COR-L47 (cell line): ENCODE measurements at places on chromosomes 16 and 17.

- no peak for DNase-seq
These were observed 34.8 kb downstream of the ADGRG5 start for GRCh38 chr16:57577214-57577613.

DNA sequence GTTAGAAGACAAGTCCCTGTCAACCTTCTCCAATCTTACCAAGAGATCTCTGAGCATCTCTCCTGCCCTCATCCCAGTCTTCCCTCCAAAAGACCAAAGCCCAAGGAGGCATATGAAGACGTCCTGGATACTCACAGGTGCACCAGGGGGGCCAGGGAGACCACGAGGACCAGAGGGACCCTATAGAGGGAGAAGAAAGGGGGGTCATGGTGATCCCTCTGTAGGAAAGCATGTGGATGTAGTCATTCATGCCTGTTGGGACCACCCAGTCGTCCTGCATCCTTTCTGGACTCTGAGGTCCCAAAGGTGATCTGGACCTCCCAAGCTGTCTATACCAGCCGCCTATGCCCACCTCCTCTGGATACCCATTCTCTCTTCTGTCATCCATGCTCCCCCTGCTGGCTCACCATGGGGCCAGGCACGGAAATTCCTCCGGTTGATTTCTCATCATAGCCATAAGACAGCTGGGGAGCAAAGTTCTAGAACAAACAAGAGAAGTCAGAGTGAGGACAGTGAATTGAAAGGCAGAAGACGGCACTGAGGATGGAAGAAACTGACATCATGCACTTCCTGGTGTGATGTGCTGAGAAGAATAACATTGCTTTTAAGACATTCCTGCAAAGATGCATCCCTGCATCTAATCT, 3.3 kb downstream of the COL1A1 start:
- peak; percentile 22 for DNase-seq

DNA sequence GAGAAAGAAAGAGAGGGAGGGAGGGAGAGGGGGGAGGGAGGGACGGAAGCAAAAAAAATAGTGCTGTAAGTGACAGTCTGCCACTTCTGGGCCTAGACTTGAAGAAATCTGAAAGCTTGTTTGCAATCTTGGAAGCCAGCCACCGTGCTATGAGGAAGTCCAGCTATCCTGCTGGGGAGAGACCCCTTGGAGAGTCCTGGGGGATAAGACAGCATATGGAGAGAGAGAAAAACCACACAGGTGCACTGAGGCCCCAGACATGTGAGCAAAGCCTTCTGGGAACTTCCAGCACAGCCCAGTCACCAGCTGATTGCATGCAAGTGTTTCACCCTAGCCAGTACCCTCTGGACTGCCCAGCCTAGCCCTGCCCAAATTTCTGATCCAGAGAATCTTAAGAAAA, 12.6 kb upstream of the ALOX12B start:
- DNase-seq, result no peak

- DNase-seq, result no peak
These were observed 446.3 kb downstream of the SLC39A11 start for GRCh38 chr17:72646176-72646575.

GRCh38 chr16:89242795-89243200, 25.3 kb downstream of the ZNF778 start:
- DNase-seq, result no peak

- no peak for DNase-seq
These were observed 3.0 kb downstream of the NGFR start for GRCh38 chr17:49498029-49498615.

- DNase-seq, result no peak
These were observed 132.2 kb upstream of the NACA2 start for GRCh38 chr17:61723183-61723582.

DNA sequence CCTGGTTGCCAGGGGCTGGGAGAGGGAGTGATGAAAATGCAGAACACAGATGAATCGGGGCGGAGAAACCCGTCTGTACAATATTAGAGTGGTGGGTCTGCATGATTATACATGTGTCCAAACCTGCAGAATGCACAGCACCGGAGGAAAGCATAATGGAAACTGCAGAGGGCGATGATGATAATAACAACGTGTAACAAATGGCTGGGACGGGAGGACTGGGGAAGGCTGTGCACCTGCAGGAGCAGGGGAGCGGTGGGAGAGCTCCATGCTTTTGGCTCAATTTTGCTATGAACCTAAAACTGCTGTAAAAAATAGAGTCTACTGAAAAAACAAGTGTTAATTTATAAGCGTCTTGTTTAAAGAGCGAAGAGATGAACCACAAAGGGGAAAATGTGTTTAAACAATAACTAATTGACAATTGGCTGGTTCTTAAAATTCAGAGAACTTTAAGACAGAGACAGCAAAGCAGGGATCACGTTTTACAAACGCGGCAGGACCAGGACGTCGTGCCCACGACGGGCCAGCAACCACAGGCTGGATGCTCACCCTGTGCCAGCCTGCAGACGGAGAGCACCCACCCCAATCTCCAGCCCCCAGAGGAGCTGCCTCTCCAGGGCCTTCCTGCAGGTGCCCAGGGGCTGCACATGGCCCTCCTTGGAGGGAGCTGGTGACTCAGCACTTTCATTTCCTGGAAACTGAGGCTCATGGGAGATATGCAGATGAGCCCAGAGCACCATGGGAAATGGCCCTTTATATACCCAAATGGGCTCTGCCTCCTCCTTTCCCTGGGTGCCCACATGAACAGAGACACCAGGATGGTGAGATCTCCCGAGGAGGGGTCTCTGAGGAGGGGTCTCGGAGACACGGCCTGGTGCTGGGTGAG, at the start of gene TEX19:
TSS of gene TEX19 (plus strand) at position 783 of the 886 bp plus-strand sequence. CDS start 2,904 bp downstream, outside the sequence.
- DNase-seq, result peak; percentile 65

- peak; percentile 51 for DNase-seq
These were observed 1.8 kb upstream of the RBFOX3 start for GRCh38 chr17:79612468-79613194.

DNA sequence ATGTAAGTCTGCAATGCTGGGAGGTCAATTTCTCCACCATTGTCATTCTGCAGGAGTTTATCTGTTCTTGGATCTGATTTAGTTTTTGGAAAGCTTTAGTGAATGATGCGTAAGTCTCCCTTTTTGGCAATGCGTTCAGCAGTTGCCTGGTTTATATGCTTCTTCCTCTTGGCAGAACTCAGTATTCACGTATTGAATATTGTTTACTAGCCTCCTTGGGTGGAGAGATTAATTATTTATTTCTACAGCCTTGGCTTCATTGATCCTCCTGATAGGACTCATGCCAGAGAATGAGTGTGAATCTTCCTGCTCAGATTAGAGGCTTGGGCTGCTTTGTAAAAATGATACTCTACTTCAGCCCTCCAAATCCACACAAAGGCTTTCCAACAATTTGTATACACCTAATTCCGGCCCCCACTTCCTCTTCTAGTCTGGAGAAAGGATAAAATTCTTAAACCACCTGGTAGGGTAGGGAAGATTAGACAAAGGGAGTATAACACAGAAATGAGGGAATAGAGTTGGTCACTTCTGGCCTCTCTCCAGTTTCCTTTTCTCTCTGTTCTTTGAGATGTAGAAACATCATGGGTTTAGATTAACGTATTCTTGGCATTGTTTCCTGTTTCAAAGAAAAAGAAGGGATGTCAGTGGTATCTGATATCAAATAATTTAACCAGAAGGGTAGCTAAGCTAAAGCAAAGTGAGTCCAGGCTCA, 929.8 kb downstream of the KCNJ2 start:
- no peak for DNase-seq

- DNase-seq, result no peak
These were observed 127.5 kb downstream of the MRTFB start for GRCh38 chr16:14198572-14198971.

DNA sequence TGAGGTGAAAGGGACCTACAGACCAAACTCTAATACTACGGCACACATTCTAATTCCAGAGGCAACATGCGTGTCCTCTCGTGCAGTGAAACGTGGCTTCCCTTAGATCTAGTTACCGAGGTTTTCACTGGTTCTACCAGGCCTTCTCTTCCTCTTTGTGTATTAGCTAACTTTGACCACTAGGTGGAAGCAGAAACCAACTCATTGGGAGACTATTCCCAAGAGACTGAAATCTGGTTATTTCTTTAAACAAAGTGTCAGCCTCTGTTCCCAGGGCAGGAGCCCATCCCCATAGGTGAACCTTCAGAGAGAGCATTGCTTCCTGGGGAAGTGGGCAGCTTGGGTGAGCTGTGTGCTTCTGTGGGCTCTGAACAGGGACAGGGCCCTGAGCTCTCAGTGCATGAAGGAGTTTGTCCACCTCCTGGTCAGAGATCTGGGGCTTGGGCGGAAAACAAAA, 19.7 kb upstream of the RCVRN start:
- DNase-seq, result peak; percentile 8

DNA sequence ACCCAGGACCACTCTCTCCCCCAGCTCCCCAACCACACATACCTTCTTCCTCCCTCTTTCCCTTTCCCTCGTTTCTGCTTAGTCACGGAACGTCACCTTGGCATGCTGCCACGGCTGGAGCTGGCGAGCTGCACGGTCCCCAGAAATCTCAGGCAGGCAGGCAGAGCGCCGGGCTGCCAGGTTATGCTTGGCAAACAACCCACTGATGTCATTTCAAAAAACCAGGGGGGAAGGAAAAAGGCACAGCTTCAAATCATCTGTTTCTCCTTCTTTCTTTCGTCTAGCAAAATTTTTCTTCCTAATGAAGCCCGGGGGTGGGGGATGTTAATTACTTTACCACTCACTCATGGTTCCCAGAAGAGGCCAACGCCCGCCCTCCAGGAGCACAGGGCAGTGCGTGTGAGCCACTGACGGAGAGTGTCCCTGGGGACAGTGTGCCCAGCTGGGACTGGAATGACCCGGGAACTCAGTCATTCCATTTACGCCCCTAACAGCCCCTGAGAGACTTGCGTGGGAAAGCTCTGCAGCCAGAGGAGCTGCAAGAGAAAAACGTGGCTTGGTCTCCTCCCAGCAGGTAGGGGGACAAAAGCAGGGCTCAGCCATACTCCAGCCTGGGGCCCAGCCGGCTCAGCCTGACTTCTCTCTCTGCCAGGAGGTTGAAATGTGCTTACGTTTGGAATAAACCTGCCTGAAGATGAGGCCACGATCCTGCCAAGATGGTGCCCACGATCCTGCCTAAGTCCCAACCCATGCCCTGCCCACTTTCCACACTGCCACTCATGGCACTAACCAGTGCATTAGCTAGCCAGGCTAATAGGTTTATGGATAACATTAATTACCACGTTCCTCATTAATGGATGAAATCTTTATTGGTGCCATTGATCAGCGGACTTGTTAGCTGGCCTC, 198.9 kb downstream of the ZFHX3 start:
- peak; percentile 83 for DNase-seq

DNA sequence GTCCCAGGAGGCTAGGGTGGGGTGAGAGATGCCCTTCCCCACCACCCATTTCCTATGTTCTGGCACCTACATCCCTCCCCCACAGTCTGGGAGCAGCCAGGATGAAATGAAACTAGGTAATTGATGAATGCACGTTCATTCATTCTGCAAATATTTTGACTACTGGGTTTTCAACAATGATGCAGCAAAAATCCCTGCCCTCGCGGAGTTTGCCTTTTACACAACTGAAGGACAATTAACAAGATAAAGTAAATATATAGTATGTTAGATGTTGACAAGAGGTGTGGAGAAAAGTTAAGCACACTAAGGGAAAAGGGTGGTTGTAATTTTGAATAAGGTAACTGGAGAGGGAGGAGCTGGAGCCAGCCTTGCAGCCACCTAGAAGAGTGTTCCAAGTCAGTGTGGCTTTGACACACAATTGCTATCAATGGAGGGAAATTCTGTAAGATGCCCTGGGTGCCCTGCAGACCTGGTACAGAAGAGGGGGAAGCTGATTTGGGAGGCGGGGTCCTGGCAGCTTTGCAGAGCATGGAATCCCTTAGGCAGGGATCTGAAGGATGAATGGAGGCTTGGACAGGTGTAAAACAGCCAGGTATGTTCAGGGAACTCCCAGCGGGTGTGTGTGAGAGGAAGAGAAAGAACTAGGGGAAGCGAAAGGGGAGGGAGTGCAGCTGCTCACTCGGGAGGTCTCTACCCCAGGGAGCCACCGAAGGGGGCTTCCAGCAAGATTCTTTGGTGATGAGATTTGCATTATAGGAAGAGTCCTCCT, 2.5 kb downstream of the TMEM92 start:
- no peak for DNase-seq

GRCh38 chr16:67006930-67007658, 18.7 kb downstream of the CES4A start:
- DNase-seq, result no peak

GRCh38 chr17:41824086-41824485, 11.3 kb downstream of the FKBP10 start:
- DNase-seq, result no peak

DNA sequence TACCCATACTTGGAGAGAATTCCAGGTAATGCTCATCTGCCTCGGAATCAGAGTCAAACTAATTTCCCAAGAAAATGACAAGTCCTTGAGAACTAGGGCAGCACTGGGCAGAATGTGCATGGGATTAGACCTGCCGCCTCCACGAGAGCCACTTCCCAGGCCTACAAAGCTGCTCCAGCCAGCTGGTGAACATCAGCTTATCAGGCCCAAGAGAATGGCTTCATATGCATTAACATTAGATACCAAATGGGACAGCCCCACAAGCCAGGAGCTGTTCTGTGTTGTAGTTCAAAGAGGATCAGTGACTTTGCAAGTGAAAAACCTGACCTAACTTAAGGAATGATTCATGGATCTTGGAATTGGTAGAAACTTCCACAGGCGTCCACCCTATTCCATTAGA, 203.3 kb downstream of the CYLD start:
- no peak for DNase-seq

GRCh38 chr17:80820331-80820730, 171.3 kb upstream of the CHMP6 start:
- no peak for DNase-seq

DNA sequence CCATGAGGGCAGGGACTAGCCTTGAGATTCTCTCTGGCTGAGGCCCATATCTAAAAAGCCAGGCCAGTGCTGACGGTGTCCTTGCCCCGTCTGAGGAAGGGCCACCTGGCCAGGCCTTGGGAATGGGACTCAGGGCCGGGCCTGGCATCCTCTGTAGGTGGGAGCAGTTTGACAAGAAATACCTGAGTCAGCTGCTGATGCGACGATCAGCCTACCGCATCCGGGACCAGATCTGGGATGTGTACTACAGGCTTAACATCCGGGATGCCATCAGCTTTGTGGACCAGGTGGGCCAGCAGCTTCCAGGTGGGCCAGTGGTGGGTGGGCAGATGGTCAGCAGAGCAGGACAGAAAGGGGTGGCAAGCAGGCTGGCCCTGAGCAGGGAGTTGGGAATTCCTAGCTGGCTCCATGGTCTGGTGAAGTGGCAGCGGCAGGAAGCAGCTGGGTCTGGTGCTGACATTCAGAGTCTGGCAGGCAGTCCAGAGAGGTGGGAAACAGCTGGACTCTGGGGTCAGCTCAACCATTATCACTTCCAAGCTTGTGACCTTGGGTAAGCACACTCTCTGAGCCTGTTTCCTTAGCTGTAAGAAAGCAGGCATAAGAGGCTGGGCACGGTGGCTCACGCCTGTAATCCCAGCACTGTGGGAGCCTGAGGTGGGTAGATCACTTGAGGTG, 9.5 kb downstream of the SLC9A5 start:
- no peak for DNase-seq

- DNase-seq, result no peak
These were observed 41.6 kb upstream of the TNRC6C start for GRCh38 chr17:77916703-77917481.
